ENCODE measurements at places on chromosomes 5 and 9. TPM values are rescaled to one million over a fixed set of nuclear protein-coding genes. Genes with fewer than 3 reads are reported as not detected.

DNA sequence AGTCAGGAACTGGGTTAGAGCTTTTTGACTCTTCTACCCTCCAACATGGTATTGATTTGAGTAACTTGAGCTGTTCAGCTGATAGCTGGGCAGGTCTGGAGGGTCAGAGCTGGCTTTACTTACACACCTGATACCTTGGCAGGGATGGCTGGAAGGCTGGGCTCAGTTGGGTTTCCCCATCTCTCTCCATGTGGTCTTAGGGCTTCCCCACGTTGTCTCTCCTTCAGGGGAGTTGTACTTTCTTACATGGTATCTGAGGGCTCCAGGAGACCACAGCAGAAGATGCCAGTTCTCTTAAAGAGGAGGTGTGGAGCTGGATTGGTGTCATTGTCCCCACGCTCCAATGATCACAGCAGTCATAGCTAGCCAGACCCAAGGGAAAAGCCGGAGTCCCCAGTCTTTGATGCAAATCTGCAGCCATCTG lies 25.6 kb downstream of the ISOC1 start:
- DNase-seq = no peak

GRCh38 chr5:56683281-56683680 lies 132.1 kb upstream of the MAP3K1 start:
- DNase-seq = no peak

The WDR41 gene
- total RNA-seq = 68.0 TPM

The AKNA gene
- 0.64 TPM for total RNA-seq

DNA sequence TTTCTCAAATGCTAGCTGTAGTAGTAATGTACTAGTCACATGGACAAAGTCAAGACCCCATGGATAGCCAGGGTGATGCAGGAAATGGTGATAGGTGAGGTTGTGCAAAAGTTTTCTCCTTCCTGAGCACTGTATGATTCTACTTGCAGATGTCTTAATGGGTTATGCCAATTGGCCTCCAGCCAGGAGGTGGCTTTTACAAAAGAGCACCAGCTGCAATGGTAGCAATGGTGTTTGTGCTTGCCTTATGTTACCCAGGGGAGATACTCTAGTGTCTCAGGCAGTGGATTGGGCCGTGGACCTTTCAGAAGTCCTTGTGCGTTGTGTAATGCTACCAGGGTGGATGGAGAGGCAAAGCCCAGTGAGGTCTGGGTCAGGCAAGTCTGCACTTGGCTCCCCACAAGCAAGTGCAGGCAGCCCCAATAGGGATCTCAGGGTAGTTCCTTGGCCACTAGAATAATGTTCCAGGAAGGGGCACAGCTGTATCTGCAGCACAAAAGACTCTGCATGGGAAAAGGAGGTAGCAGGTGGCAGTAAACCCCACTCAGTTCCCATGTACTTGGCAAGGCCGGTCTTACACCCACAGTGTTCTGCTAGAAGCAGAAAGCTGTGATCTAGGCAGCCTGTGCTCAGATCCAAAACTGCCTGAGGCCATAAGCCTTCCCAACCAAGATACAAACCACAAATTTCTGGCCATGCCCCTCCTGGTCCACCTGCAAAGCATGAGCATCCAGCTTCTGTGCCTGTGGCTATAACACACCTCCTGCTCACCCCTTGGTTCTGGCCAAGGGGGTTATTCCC lies 46.4 kb upstream of the EDIL3 start:
- DNase-seq = no peak

The HTR1A gene
- not detected for total RNA-seq

DNA sequence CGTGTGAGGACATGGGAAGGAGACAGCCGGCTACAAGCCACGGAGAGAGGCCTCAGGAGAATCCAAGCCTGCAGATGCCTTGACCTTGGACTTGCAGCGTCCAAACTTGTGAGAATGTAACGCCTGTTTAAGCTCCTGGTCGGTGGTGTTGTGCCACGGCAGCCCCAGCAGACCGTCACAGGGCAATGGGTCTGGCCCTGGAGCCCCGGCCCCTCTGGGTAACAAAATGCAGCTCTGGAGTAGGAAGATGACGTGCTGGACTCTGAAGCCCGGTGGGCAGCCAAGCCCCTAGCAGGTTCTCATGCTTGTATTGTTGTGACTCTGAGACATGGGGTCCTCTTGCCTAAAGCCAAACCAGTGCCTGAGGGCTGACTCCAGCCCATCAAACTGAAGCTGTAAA lies 174.7 kb downstream of the IRX2 start:
- DNase-seq = no peak
